SJSA1 (cell line): ENCODE measurements at places on chromosomes 13 and 19. TPM values are rescaled to one million over a fixed set of nuclear protein-coding genes. Genes with fewer than 3 reads are reported as not detected.

Gene SLC10A2
- total RNA-seq, result not detected in 2 replicates

GRCh38 chr19:980133-980998 is 3.8 kb upstream of the WDR18 start:
- H3K27me3 ChIP-seq, result no peaks in the 10 kb centered on the region
- H3K36me3 ChIP-seq, result peaks cover 3% of the 10 kb centered on the region; the same call in 1 of the 2 replicates
- H3K4me1 ChIP-seq, result peaks cover 19% of the 10 kb centered on the region
- no peak overlapping the region for H3K27ac ChIP-seq

DNA sequence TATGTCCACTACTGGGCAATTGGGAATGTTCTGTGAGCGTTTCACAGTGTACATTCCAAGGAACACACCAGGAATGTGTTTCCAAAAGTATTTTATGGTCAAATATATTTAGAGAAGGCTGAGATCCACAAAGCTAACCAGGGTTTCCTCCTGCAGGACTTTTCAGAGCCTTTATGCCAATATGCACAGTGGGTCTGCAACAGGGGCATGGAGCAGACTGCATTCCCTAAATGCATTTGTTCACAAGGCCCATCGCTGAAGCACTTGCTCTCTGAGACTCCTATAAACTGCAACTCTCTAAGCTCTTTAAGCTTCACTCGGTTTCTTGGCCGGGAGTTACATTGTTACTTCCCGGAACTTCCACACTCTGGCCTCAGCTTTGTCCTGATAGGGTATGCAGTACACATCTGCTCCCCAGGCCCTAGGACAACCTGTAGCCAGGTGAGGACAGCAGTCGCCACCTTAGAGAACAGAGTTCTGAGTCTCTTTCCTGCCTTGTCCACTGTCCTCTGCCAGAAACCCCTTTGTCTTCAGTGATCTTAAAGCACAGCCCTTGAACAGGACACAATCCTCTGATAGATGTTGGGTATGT is 33.5 kb downstream of the FBN3 start:
- H3K36me3 ChIP-seq, result no peaks in the 10 kb centered on the region

DNA sequence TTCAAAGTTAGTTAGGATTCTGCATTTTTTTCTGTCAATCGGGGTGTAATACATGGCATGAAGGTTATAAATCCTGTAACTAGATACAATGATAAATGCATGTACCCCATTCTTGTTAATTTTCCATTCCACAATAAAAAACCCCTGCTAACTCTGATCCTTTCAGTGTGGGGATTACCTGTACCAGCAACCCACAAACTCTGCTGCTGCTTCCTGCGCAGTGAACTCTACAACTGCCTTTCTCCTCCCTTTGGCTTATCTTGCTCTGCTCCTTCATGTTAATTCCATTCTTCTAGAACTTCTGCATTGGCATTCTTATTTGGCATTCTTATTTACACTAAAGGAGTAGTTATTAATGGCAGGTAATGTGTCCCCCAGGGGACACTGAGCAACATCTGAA is 273.1 kb downstream of the KLF12 start:
- H3K36me3 ChIP-seq, result no peaks in the 10 kb centered on the region
- no peak overlapping the region for H3K4me3 ChIP-seq
- no peak overlapping the region for H3K27ac ChIP-seq
- DNase-seq, result no peak
- H3K4me1 ChIP-seq, result peaks cover 19% of the 10 kb centered on the region
- no peaks in the 10 kb centered on the region for H3K27me3 ChIP-seq

DNA sequence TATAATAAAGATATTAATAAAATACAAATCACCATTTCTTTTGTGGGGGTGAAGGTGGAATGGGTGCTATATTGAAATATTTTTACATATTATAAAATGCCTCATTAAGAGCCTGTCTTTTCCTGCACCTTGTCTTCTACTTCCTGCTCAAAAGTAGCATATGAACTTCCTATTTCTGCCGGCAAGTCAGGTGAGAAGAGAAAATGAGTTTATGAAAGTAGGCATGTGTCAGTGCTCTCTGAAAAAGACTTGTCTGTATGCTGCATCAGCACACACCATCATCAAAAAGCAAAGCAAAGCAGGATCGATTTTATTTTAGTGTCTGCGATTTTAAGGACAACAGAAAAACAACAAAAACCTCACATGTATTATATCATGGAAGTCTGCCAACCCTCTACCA is 114.2 kb downstream of the RAP2A start:
- H3K27ac ChIP-seq, result no peak overlapping the region
- no peaks in the 10 kb centered on the region for H3K36me3 ChIP-seq
- no peaks in the 10 kb centered on the region for H3K4me1 ChIP-seq
- no peak for DNase-seq

- H3K27me3 ChIP-seq, result no peaks in the 10 kb centered on the region
- H3K4me3 ChIP-seq, result no peak overlapping the region
- peak overlapping the region; percentile 88 for H3K27ac ChIP-seq
- DNase-seq, result peak; percentile 90
Observed at GRCh38 chr19:48724796-48725753, 5.5 kb upstream of the MAMSTR start.
